ENCODE measurements at places on chromosomes 3 and 15.

DNA sequence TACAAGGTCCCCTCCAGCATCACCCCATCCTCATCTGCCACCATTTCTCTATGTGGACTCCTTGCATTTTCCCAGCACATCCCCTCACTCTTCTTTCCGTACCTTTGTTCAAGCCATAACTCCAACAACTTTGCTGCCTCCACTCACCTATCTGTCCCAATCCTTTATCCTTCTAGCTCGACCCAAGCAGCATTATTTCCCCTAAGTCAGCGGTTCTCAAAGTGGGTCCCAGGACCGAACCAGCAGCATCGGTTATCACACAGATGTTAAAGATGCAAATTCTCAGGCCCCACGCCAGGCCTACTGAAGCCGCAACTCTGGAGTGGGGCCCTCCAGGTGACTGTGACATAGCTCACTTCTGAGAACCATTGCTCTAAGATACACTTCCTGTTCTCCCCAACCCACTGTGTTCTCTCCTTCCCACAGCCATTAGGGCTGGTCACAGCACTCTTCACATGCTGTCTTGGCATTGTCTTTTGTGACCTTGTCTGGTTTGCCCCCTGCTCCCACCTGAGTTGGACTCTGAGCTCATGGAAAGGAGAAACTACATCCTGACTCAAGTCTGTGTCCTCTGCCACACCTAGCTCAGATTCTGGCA is 56.2 kb downstream of the AAGAB start:
- no peak for DNase-seq

GRCh38 chr3:186682812-186683211 is 17.0 kb downstream of the HRG start:
- DNase-seq: no peak

DNA sequence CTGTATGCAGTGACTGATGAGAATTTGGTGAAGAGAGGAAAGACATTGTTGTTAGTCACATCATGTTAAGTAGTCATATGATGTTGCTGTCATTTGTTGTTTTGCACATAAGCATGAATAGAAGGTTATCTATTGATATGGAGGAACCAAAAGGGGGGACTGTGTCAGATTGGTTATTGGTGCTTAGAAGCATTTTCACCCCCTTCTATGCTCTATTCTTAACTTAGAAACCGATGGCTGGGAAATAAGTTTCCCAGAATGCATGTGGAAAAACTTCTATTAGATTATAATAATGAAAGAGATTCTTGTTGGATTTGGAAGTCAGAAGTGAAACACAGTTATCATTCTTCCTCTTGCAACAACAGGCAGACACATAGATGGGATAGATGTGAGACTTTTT is 33.2 kb upstream of the CADM2 start:
- no peak for DNase-seq

- no peak for DNase-seq
These were observed 136.2 kb downstream of the RTP4 start for GRCh38 chr3:187504435-187504834.

DNA sequence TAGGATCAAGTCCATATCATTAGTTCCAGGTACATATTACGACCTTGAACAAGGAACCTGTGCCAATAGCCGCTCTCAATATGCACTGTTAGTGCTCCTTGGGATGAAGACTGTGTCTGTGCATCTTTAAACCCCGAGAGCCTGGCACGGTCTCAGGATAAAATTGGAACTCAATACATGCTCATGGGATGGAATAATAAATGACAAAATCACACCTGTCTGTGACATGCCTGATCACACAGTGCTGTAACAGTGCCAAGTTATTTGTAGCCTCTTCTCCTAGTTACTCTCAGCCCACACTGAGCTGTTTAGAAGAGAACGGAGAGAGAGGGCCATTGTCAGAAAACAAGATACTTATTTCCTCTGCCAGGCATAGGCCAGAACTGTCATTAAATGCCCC is 82.2 kb downstream of the SSR3 start:
- no peak for DNase-seq

GRCh38 chr15:77688693-77689092 is 56.0 kb upstream of the LINGO1 start:
- DNase-seq: no peak

GRCh38 chr3:176992565-176992964 is 204.7 kb downstream of the TBL1XR1 start:
- DNase-seq: no peak

DNA sequence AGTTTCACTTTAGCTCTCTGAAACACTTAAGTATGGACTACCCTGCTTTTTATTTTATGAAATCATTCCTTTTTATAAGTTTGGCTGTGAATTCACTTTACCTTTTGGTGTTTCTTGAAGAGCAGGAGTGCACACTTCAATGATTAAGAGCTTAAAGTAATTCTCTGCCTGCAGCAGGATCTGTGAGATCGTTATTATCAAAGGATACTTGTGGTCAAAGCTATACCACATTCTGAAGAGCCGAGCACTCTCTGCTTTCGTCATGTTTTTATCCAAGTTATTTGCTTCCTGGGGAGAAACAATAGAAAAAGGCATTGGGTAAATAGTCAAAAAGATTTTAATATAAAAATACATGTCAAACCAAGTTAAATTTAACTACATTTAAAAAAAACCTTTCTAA is 243.7 kb downstream of the CHST2 start:
- no peak for DNase-seq

- no peak for DNase-seq
These were observed 128.6 kb downstream of the ABI3BP start for GRCh38 chr3:100864471-100865250.

DNA sequence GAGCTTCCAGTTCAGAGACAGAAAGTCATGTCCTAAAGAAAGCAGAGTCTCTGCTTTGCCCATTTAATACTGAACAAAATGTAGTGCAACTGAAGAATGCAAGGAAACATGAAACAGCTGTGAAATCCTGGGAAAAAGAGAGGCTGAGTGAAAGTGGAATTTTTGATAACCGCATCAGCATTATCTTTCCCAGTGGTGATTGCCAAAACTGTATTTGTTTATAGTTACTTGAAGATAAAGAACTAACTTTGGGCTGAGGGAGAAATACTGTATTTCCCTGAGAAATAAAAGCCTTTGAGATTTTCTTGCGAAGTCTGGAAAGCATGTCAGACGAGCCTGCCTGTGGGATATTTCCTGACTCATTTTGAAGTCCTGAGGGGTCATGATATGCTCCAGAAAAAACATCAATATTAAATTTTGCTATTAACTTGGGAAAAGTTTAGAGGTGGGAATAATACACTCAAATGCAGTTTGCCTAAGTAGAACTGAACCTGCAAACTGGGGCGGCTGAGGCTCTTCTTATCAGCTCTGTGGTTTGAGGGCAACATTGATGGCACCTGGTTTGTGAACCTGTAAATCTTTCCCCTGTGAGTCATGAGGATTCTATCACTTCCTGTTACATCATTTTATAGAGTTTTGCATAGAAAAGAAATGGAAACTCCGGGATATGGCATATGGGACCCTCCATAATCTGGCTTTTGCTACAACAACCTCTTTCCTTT is 855.3 kb downstream of the MCTP2 start:
- no peak for DNase-seq

DNA sequence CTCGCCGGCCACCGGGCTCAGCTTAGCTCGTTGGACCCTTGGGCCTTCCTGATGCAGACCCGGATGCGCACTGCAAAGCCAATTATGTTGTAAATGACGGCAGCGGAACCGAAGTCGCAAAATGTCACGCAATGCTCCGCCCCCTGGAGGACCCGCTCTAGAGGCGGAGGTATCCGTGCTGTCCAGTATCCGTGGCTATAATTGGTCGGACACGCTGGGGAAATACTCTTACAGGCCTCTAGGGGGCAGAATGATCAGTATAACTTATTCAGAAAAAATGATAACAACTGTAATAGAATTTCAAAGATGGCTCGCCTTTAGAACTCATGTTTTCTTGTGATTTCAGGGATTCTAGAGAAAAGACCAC is at the start of gene PRR23B:
PRR23B (minus strand) TSS at position 59 of the 367 bp plus-strand sequence. CDS start 265 bp downstream, outside the sequence.
- DNase-seq: no peak

GRCh38 chr3:18236726-18237125 is 188.4 kb downstream of the SATB1 start:
- no peak for DNase-seq

GRCh38 chr3:59280113-59280512 is 230.3 kb upstream of the CFAP20DC start:
- DNase-seq: no peak

DNA sequence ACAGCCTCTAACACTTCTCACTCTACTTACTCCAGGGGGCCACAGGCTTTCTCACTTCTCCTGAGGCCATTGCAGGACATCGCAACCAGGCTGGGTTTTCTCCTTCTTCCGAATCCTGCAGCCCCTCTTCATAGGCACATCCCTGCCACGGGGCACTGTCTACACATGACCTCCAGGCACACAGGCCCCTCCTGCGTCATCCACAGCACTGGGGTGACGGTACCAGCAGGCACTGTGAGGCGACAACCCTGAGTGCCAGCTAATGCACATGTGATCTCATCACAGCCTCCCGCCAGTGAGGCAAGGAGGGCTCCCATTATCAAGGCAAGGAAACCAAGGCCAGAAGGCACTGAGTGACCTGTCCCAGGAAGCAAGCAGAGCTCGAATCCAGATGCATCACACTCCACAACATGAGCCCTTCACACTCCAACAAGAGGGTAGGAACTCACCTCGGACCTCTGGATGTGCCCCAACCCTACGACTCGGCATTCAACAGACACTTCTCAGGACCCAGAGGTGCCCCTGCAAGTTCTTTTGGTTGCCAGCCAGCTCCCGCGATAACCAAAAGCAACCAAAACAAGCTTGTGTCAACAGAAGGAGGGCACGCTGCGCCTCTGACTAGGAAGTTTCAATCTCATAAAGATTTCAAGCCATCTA is 16.7 kb downstream of the FAM174B start:
- no peak for DNase-seq

GRCh38 chr15:80118956-80119355 is 33.8 kb upstream of the FAH start:
- no peak for DNase-seq

- no peak for DNase-seq
These were observed 736.0 kb upstream of the NR2F2 start for GRCh38 chr15:95594496-95594895.

- no peak for DNase-seq
These were observed 53.0 kb upstream of the CORO2B start for GRCh38 chr15:68525815-68526214.

- no peak for DNase-seq
These were observed 54.5 kb downstream of the ST3GAL6 start for GRCh38 chr3:98817547-98818041.

GRCh38 chr3:72418244-72418643 is 430.0 kb downstream of the SHQ1 start:
- DNase-seq: no peak

DNA sequence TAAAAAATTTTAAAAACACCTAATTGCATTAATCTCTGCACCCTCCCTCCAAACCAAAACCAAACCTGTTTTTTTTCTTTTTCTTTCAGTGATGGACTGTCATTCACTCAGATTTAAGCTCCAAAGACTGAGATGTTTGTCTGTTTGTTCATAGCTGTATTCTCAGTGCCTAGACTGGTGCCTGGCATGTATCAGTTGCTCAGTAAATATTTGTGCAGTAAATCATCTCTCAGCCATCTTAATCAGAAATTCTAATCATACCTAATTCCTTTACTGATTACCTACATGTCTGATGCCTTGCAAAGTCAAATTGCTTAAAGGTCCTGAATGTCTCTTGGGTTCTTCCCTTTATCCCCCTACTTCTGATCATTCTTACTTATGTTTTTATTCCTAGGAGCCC is 138.8 kb downstream of the ZNF609 start:
- no peak for DNase-seq

- no peak for DNase-seq
These were observed 61.4 kb downstream of the TASOR start for GRCh38 chr3:56621681-56622080.

DNA sequence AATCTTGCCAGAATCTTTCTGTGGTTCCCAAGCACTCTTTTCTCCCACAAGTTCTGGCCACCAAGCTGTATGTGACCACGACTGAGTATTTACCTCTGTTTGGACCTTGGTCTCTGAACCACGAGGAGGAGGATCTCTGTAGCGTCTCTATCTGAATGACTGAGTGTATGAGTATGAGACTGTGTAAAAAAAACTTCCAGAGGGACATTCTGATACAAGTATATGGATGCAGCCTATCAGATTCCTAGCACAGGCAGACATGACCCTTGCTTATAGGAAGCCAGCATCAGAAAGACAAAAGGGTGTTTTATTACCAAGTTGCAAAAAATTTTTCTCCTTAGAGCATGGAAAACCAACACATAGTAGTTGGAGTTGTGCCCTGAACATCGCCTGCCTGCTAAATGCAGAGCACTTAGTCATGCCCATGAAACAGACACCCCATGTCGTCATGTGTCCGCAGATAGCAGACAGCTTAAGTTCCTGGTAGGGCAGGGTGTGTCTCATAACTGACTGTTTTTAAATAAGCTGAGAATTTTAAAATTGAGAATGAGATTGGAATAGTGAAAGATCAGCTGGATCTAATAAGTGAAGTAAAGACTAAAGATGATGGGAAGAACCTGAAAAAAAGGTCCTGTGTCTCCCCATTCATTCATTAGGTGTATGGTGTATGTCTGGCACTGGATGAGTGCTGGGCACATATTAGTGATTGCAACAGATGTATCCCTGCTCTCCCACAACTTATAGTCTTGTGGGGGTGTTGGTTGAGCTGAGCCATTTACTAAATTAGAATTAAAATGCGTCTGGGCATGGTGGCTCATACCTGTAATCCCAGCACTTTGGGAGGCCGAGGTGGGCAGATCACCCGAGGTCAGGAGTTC is 30.9 kb downstream of the DAG1 start:
- DNase-seq: no peak

DNA sequence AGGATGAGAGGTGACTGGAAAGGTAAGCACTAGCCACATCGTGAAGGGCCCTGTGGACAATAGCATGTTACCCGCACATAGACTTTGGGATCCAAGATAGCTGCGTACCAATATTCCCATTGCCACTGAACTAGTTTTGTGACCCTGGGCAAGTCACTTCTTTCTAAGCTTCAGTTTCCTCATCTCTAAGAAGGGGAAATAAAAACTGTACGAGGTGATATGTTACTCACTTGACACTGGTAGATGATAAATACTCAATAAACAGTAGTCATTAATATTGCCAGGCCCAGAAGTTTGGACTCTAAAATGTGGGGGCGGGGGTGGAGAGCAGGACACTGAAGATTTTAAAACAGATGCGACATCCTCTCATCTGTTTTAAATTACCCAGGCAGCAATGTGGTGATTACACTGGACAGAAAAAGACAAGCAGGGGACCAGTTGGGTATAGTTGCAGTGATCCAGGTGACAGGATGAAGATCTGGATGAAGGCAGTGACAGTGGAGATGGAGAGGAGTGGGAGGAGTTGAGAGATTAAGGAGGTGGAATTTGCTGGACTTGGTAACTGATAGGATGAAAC is 2.5 kb downstream of the ATG7 start:
- no peak for DNase-seq

- no peak for DNase-seq
These were observed 435.6 kb downstream of the ROBO2 start for GRCh38 chr3:77475507-77475906.

- DNase-seq: no peak
These were observed 128.2 kb upstream of the PLXNA1 start for GRCh38 chr3:126854666-126855065.

DNA sequence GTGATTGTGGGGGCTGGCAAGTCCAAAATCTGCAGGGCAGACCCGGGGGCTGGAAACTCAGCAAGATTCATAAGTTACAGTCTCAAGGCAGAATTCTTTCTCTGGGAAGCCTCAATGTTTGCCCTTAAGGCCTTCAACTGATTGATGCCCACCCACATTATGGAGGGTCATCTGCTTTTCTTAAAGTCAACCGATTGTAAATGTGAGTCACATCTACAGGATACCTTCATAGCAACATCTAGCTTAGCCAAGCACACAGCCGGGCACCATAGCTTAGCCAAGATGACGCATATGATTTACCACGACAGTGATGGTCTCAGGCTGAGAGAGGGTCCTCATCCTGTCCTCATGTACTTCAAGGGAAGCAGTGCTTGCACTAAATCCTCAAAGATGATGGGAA is 43.5 kb downstream of the IDH2 start:
- DNase-seq: no peak
